ENCODE measurements at places on chromosomes 7 and 10. TPM values are rescaled to one million over a fixed set of nuclear protein-coding genes. Genes with fewer than 3 reads are reported as not detected.

Gene LRRC61
- total RNA-seq: 0.36 TPM

Gene HMX3
- not detected for total RNA-seq

Gene GPNMB
- 214 TPM for total RNA-seq

Gene CPED1
- 64.8 TPM for total RNA-seq

Data from smooth muscle cell of the pulmonary artery (primary cell).